OCI-LY7 (cell line): ENCODE measurements at places on chromosomes 6 and 20.
A peak's percentile ranks its signal among the peaks of the same experiment; 100 is the strongest.

GRCh38 chr20:40962733-40963504 is 65.7 kb upstream of the TOP1 start:
- DNase-seq: peak; percentile 80

DNA sequence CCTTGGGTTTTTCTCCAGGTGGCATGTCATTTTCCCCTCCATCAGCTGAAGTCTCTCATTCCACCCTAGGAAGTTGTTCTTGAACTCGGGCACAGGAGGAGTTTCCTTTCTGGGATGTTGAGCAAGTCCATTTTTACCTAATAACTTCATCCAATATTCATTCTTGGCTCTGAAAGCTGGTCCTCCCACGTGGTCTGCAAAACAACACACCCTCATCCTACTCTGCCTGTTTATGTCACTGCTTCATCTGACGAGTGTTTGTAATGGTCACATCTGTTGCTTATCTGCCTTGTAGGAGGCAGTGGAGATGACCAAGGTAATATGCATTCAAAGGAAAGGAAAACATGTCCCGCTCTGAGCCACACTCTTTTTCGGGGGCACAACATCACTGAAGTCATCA is 41.7 kb upstream of the AIG1 start:
- no peak for DNase-seq

DNA sequence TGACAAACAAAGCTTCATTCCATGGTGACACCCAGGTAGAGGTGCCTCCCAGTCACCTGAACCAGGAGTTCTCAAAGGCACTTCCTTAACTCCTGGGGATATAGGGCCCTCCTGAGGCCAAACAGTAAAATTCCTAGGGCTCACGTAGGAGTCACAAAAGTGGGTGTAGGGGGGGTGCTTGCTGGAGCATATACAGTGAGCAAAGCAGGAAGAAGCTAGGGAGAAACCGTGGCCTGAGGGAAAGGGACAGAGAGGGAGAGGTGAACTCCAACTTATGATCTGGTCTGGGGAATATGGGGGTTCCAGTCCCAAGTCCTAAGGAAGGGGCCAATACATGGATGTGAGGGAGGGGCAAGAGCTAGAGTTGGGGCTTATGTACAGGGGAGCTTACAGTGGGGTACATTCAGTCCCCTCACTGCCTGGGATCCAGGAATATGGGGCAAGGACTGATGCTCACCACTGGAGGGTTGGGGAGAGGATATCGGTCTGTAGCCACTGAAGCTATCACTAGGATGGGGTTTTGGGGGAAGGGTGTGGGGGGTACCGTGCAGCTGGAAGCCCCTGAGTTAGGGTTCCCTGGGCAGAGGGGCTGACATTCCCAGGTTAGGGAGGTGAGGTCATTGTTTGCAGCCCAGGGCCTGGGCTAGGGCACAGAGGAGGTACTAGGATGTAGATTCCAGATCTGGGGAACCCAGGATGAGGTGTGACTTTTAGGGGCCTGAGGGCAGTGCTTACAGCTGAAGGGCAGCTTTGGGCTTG is 950 bp downstream of the PEDS1 start:
- DNase-seq: no peak

- DNase-seq: no peak
These were observed 155.2 kb upstream of the RIN2 start for GRCh38 chr20:19602675-19603375.

GRCh38 chr6:139529420-139529819 is 155.0 kb upstream of the CITED2 start:
- no peak for DNase-seq

DNA sequence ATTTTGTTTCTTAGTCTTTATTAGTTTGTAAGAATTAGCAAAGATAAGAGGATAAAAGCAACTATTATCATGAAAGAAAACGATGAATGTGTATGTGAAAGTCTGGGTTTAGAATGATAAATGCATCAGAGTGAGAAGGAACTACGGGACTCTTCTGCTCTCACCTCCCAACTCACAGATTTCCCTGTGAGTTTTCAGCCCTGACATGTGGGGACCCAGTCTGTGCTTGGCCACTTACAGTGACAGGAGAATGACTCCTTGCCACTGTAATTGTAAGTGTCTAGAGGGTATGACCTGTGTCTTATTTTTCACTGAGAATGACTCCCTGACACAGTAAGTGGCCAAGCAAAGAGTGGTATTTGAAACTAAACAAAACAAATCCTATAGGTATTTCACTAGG is 2.5 kb downstream of the HLA-DPA1 start:
- no peak for DNase-seq

DNA sequence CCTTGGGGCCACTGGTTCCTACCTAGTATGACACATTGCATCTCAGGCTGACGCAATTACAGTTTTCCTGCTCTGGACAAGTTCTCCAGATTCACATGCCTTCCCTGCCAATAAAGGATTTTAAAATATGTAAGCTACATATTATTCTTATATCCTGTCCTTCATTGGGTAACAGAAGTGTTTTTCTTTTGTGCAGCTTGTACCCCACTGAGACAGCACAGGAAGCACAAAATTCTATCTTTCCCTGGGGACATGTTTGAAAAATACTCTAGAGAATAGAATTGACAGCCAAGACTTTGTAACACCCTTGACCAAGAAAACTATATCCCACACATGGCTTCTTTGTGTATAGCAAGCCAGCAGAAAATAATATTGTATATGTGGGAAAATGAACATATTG is 456.8 kb downstream of the MAFB start:
- no peak for DNase-seq

DNA sequence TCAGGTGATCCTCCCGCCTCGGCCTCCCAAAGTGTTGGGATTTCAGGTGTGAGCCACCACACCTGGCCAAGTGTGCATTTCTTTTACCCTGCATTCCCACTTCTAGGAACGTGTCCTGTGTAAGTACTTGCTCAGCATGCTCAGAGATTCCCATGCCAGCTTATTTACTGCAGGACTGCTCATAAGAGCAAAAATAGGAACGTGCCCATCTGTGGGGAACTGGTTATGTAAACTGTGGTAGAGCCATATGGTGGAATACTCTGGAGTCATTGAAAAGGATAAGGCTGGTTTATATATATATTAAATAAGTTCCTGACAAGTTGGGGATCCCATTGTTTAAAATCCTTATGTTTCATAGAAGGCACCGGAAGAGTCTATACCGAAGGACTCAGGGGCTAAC is 38.2 kb upstream of the FANCE start:
- DNase-seq: no peak

GRCh38 chr20:37128803-37129202 is 33.0 kb upstream of the RBL1 start:
- DNase-seq: no peak

- peak; percentile 68 for DNase-seq
These were observed 36.3 kb upstream of the VEGFA start for GRCh38 chr6:43733471-43734293.

DNA sequence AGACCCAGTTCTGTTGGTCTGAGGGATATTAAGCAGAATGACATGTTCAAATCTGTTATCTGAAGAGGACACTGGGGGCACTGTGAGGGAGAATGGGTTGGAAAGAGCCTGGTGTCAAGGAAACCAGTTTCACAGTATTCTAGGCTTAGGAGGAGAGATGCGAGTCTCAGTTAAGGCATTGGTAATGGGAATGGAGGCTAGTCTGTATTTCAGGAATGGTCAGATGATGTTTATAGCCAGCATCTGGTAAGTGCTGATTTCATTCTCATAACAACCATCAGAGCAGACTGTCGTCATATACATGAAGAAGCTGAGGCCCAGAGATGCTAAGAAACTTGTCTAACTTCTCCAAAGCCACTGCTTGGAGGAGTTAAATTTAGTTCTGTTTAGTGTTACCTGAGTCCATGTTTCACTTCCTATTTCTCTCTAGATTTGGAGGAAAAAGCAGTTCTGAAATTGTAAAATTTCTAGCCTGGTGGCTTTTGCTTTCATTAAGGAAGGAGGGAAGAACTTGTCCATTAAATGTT is 242.0 kb downstream of the ARID1B start:
- peak; percentile 50 for DNase-seq

GRCh38 chr6:147173675-147174308 is 30.4 kb upstream of the STXBP5 start:
- no peak for DNase-seq

DNA sequence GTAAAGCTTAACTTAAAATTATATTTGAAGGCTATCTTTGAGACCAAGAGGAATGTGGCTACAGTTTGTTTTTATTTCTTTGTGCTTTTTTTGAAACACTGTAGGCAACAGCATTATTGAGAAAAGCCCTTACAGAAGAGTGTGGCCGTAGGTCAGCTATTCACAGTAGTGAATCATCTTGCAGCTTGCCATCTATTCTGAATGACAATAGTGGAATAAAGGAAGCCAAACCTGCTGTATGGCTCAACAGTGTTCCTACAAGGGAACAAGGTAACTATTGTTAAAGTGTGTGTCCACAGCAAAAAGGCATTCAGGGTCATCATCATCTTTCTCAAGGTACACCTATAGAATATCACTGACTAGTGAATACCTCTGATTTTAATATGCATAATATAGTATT is 88.5 kb downstream of the KIZ start:
- no peak for DNase-seq

DNA sequence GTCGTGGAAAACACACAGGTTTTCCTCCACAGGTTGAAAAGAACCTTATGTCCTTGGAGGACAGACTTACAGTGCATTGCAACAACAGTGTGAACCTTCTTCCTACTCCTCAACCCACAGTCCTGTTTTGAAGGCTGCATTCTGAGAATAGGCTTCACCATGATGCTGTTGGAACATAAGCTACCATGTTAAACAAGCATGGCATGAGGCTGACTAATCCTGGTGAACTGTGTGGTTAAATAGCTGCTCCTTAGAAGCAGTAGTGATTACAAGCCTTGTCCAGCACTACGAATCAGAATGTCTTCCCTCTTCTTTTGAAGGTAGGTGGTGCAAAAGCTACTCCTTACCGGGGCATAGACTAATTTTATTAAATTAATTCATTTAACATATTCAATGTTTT is 368.5 kb upstream of the EPHA7 start:
- DNase-seq: no peak
